ENCODE measurements at places on chromosomes 12 and 14. TPM values are rescaled to one million over a fixed set of nuclear protein-coding genes. Genes with fewer than 3 reads are reported as not detected.

DNA sequence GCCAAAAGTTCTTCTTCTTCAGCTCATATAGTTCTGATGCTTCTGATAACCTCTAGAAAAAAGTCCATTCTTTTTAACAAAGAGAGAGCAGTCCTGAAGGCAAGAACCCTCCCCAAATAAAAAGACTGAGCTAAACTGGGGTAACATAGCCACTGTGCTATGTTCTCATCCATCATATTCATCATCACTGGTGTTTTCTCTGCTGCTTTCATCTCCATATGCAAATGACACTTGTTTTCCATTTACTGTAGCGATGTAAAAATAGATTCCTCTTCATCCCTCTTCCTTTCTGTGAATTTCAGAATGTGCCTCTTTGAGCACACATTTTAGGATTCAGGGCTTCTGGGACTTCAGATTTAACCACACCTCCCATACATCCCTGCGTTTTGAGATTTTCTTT, 44.9 kb downstream of the GSC start:
- no peak for DNase-seq

GRCh38 chr14:34300882-34301734, 160.9 kb downstream of the SPTSSA start:
- no peak for DNase-seq

DNA sequence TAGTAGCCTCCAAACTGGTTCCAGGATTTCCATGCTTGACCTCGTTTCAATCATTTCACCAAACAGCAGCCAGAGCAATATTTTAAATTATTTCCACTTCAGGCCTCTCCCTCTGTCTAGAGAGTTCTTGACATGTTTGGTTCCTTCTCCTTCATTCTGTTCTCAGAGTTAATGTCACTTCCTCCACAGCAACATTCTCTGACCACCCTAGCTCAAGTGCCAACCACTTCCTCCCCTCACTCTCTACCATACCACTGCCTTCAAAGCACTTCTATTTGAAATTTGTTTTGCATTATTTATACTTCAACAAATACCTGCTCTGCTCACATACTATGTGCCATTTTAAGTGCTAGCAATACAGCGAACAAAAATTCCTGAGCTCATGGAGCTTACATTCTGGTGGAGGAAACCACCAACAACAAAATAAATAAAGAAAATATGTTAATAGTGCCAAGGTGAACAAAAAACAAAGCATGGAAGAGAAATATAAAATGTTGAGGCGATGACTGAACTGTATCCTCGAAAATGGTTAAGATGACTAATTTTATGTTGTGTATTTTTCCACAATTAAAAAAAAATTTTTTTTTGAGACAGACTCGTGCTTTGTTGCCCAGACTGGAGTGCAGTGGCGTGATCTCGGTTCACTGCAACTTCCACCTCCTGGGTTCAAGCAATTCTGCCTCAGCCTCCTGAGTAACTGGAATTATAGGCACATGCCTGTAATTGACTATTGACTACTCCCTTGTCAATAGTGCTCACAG, 17.3 kb downstream of the BAZ1A start:
- no peak for DNase-seq

- DNase-seq = no peak
These were observed 9.1 kb upstream of the RNF34 start for GRCh38 chr12:121390856-121391255.

GRCh38 chr12:51827925-51828818, 20.3 kb downstream of the FIGNL2 start:
- DNase-seq = no peak

GRCh38 chr12:111270239-111270638, 98.7 kb downstream of the PHETA1 start:
- DNase-seq = no peak

DNA sequence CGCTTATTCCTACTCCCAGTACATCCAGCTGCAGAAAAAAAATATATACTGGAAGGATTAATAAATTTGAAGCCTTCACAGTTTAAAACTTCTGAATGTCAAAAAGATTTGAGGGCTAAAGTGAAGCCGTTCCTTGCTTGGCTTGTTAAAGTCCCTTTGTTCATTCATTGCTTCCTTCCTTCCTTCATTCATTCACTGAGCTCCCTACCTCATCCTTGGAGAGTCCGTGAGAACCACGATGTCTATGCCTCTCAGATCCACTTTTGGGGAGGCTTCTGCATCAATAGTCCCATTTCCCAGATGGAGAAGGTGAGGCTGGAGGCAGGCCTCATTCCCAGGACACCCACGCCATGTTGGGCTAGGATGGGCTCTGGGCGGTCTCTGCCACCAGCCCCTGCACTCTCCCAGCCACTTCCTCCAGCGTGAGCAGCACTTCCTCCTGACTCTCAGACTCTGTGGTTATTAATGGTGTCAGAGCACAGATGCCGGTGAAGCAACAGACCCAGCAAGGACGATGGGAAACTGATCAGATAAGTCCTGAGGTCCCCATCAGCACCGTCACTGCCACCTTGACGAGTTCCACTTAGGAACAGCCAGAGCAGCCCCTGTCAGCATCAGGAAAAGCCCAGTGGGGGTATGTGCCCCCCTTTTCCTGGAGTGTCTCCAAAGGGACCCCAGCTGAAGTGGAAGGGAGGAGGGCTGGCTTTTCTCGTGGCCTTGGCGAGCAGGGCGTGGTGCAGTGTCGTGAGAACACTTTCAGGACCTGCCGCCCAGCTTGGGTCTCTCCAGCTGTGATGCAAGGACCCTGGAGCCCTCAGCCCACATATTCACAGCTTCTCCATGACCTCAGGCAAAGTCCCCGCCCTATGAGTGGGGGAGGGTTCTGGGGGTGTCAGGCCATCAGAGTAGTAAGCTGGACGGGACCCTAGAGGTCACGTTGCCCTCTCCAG, 21.2 kb downstream of the ASB2 start:
- no peak for DNase-seq

DNA sequence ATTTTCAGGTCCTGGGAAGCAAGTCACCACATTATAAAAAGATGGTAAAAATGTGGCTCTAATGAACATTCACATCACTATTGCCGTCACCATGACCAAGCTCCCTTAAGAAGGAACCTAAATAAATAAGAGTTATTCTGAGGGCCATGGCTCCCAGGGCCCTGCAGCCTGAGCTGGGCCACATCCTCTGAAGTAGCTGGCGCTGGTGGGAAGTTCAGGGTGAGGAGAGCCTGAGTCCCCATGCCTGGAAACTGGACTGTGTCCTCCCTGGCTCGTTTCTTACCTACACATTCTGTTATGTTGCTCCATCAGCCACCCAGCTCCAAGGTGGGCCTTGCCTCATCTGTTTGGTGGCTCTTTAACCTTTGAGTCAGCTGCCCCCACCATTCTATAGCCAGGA, 42.5 kb downstream of the TSPAN11 start:
- DNase-seq = no peak

DNA sequence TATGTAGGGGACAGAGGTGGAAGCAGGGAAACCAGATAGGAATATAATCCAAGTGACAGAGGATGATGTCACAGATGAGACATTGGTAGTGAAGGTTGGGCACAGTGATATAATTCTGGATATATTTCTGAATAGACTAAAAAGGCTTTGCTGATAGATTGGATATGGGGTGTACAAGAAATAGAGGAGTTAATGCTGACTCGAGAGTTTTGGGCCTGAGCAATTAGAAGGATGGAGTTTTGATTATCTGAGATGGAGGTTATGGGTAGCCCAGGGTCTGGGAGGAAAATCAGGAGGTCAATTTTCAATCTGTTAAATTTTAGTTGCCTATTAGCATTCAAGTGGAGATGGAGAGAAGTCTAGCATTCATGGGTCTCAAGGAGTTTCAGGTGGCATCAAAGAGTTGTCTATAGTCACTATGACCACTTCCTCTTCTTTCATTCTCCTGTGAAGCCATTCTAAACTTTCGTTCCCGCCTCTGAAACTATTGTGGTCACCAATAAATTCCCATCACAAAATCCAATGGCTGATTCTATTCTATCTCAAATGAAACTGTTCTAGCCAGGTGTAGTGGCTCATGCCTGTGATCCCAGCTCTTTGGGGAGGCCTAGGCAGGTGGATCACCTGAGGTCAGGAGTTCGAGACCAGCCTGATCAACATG, 10.6 kb upstream of the ANO6 start:
- DNase-seq = no peak

GRCh38 chr12:32264961-32265360, 134.4 kb upstream of the FGD4 start:
- DNase-seq = no peak

GRCh38 chr14:65943150-65943549, 530.6 kb downstream of the FUT8 start:
- DNase-seq = no peak

DNA sequence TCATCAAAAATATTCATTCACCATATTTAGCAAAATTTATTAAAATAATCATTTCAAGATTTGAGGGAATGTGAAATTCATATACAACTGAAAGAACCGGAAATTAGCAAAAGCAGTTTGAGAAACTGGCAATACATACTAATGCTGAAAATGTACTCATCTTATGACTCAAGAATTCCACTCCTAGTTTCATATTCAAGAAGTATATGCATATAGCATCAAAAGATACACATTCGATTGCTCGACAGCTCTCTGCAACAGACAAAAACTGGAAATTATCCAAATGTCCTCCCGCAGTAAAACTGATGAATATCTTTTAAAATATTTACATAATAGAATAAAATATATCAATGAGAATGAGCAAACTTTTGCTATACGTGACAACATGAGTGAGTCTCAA, 189.2 kb upstream of the MGAT4C start:
- no peak for DNase-seq

DNA sequence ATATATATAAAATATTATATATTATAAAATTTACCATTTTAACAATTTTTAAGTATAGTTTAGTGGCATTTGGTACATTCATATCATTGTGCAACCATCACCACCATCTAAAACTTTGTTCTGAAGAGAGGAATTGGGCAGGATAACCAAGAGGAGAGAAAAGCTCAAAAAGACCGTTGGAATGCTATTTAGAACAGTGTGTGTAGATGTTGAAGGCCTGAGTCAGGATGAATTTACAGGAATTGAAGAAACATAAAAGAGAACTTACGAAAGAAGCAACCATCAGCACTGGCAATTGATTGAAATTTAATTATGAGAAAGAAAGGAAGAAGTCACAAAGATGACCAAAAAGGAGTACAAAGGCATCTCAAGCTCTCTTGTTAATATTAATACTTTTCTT, 196.9 kb upstream of the PWP1 start:
- DNase-seq = no peak

DNA sequence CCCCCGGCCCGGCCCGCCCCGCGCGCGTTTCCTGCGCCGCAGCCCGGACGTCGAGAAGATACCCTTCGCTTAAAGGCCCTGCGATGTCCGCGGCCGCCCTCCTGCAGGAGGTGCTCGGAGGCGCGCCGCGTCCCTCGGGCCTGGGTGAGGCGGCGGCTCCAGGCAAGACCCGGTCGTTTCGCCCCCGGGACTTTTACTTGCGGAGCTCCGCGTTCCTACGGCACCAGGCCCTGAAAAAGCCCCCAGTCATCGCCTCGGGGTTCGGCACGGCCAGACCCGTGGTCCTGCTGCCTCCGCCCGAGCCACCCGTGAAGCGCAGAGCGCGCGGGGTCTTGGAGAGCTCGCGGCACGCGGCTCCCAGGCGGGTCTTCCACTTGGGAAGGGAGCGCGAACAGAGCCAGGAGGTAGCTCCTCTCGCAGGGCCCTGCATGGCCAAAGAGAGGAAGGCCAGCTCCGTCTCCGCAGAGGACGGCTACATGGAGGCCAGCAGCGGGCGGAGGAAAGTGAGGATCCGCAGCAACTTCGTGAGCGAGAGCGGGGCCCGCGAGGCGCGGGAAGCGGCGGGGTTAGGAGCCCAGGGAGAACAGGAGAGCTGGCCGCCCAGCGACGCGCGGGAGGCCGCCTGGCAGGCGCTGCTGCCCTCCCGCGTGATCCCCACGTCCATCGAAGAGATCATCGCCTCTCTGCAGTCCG, 26.9 kb downstream of the TTC6 start:
- DNase-seq = no peak

- DNase-seq = no peak
These were observed 24.3 kb upstream of the SMUG1 start for GRCh38 chr12:54213079-54213478.

- DNase-seq = peak; percentile 87
These were observed 4.5 kb upstream of the GDF11 start for GRCh38 chr12:55738123-55739024.

DNA sequence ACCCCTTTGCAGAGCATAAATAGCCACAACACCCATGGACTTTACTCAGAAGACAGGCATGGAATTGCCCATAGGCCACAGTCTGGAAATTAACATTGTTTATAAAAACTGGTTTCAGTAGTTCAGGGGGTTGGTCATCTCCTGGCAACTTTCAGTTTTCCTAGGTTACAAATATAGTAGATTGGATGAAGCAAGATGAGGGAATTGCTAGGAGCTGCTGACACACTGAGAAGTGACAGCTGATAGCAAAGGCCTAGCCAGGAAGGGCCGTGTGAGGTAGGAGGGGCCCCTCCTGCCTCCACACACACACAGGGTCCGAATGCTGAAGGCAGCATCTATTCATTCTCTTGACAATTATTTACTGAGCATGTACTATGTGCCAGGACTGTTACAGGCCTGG, 8.3 kb downstream of the GALNT16 start:
- DNase-seq = no peak

- no peak for DNase-seq
These were observed 4.1 kb upstream of the RERG start for GRCh38 chr12:15225136-15225862.

DNA sequence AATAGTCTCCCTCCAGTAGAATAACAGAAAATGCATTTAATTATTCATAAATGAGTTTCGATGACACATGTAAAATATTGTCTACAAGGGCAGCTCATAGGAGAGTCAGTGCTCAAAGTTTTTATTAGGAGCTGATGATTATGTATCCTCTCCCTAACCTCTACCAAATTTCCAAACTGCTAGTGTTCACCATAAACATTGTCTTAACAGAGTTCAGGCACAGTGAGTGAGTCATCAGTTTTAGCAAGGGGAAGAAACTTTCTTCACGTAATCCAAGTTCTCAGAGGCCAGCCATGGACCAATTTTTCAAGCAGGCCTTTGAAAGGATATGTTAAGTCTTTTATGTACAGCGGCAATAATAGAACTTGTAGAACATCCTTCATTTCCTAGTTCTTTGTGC, 649.2 kb upstream of the MIS18BP1 start:
- no peak for DNase-seq

DNA sequence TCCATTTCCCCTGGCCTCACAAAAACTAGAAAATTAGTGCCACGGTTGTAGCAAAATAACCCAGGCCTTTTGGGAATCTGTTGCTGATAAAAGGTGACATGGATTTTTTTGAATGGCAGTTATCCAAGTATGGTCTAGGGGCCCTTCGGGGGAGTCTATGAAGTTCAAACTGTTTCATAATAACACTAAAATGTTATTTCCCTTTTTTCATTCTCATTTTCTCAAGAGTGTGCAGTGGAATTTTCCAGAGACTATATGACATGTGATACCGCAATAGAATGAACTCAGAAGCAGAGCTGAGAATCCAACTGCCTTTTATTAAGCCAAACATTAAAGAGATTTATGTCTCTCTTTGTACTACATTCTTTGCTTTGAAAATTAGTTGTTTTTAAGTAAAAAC, 26.9 kb downstream of the GSTZ1 start:
- no peak for DNase-seq

GRCh38 chr12:131946757-131947156, 3.0 kb upstream of the EP400 start:
- DNase-seq = no peak

Gene TMTC1
- total RNA-seq = 22.3 TPM

Gene FBXO33
- 8.7 TPM for total RNA-seq

Gene HRK
- 0.30 TPM for total RNA-seq

Gene HELB
- total RNA-seq = 6.0 TPM

Gene OR4E1
- total RNA-seq = not detected

Gene KLRK1
- 0.94 TPM for total RNA-seq

Gene GYS2
- not detected for total RNA-seq

Gene TAPBPL
- 14.0 TPM for total RNA-seq

Gene FAM222A
- total RNA-seq = 7.2 TPM

Gene PROX2
- total RNA-seq = not detected

Gene TSPAN8
- total RNA-seq = 54.1 TPM

Measured in ovary (tissue), 10 donors.